ENCODE measurements at places on chromosomes 5 and 9. TPM values are rescaled to one million over a fixed set of nuclear protein-coding genes. Genes with fewer than 3 reads are reported as not detected.

ARSI gene
- 1.0 TPM for polyA plus RNA-seq

GRCh38 chr9:90805006-90805996 lies 3.7 kb downstream of the SYK start:
- no peak for DNase-seq

PCDHGB3 gene
- 1.2 TPM for polyA plus RNA-seq

RLN2 gene
- polyA plus RNA-seq, result not detected

B4GALT7 gene
- polyA plus RNA-seq, result 35.2 TPM

GRCh38 chr9:25691786-25692185 lies 13.5 kb upstream of the TUSC1 start:
- no peak for DNase-seq
